Stimulated activated CD8-positive, alpha-beta memory T cell treated with anti-CD3 and anti-CD28 coated beads, Interleukin-15, amount 100 ng/mL, for 4 hours (primary cell): ENCODE measurements at places on chromosomes 3 and 15.

DNA sequence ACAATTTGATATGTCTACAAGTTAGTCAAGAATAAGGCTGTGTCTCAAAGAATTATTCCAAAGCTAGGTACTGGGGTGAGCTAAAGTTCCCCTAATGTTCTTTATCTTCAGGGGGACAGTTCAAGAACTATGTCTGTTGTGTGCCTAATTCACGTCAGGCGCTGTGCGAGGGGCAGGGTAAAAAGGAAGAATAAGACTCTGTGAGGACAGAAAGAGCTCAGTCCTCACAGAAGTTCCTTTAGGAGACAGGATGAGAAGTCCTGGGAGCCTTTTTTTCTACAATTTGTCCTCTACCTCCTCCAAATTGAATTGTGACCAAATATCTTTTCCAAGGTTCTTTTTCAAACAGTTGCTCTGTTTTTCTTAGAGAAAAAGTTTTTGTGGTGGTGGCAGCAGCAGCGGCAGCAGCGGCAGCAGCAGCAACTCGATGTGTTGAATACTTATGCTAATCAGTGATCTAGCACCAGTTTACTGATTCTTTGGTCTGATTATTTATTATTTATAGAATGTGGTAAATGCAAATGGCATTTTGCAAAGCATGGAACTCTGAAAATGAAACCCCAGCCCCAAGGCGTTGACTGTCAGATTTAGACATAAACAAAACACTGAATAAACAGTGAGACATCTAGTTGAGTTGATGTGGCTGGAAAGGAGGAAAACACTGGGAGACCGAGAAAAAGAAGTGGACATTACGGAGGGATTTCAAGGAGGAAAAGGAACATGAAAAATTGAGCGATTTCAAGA, 88.6 kb downstream of the GTPBP8 start:
- DNase-seq: no peak

- no peak for DNase-seq
Observed at GRCh38 chr3:141564241-141564640, 77.4 kb downstream of the RASA2 start.

DNA sequence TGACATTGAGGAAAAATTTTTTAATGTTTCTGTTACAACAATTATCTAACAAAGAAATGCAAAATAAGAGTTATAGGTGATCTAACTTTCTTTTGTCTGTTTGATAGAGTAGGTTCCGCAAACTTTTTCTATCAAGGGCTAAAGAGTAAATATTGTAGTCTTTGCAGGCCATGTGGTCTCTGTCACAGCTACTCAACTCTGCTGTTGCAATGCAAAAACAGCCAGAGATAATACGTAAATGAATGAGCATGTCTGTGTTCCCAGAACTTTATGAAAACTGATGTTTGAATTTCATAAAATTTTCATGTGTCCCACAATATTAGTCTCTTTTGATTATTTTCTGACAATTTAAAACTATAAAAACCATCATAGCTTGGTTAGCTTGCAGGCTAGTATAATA, 73.3 kb downstream of the SLC24A1 start:
- DNase-seq: no peak

- DNase-seq: no peak
Observed at GRCh38 chr3:116443191-116443661, 2.1 kb downstream of the LSAMP start.

- DNase-seq: no peak
Observed at GRCh38 chr3:29153811-29154210, 127.1 kb upstream of the RBMS3 start.

DNA sequence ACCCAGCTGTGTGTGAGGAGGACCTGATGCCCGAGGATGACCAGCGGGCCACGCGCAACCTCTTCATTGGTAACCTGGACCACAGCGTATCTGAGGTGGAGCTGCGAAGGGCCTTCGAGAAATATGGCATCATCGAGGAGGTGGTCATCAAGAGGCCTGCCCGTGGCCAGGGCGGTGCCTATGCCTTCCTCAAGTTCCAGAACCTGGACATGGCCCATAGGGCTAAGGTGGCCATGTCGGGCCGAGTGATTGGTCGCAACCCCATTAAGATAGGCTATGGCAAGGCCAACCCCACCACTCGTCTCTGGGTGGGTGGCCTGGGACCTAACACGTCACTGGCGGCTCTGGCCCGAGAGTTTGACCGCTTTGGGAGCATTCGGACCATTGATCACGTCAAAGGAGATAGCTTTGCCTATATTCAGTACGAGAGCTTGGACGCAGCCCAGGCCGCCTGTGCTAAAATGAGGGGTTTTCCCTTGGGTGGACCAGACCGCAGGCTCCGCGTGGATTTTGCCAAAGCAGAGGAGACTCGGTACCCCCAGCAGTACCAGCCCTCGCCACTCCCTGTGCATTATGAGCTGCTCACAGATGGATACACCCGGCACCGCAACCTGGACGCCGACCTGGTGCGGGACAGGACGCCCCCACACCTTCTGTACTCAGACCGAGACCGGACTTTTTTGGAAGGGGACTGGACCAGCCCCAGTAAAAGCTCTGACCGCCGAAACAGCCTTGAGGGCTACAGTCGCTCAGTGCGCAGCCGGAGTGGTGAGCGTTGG, 1.5 kb downstream of the RBM15B start:
- no peak for DNase-seq

DNA sequence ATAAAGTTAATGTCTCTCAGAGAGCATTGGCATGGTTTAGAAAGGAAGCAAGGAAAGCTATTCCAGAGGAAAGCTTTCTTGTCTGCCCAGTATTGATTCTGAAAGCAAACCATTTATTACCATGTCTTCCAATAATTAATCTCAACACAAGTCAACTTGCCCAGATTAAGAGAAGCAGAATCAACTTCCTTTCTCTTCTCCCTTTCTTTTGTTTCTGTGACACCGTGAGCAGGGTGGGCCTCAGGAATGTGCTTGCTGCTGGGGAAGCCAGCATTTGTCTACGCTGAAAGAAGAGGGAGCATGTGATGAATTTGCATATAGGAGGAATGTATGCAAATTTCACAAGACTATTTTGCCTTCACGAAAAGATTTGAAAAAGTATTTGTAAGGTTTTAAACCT, 368.6 kb upstream of the ROPN1 start:
- no peak for DNase-seq
